ENCODE measurements at places on chromosomes 3 and 15. TPM values are rescaled to one million over a fixed set of nuclear protein-coding genes. Genes with fewer than 3 reads are reported as not detected.

DNA sequence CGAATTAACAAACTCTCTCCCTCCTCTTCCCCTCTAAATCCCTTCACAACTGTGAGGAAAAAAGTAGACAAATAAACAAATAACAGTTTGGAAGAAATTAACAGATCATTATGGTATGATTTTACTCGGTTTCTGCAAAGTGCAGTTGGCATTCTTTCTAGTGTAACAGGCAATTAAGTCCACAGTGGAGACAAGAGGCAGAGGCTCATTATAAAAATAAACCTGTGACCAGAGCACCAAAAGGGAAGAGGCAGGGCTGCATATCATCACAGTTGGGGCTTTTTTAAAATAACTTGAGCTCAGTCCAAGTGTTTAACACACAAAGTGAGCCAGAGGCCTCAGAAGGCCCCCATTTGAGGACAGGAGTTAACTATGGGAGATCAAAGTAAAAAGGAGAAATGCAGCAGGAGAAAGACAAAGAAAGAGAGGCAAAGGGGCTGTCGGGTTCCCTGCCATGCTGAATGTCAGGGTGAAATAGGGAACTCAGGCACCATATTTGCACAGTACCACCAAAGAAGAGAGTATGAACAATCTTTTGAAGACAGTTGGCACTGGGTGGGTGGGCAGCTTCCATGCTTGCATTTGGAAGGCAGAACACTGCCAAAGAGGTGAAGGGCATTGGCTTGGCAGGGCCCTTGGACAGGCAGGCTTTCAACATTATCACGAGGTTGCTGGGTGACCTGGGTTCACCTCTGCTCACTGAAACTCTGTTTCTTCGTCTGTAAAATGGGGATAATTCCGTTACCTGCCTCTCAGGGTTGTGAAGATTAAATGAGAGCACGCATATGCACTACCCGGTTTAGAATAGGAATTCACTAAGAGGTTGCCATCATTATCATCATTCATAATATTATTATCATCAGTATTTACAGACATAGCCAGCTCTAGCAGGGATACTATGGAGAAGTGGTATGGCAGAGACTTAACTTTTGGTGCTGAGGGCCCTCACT is 134.5 kb downstream of the MEX3B start:
- DNase-seq = no peak

DNA sequence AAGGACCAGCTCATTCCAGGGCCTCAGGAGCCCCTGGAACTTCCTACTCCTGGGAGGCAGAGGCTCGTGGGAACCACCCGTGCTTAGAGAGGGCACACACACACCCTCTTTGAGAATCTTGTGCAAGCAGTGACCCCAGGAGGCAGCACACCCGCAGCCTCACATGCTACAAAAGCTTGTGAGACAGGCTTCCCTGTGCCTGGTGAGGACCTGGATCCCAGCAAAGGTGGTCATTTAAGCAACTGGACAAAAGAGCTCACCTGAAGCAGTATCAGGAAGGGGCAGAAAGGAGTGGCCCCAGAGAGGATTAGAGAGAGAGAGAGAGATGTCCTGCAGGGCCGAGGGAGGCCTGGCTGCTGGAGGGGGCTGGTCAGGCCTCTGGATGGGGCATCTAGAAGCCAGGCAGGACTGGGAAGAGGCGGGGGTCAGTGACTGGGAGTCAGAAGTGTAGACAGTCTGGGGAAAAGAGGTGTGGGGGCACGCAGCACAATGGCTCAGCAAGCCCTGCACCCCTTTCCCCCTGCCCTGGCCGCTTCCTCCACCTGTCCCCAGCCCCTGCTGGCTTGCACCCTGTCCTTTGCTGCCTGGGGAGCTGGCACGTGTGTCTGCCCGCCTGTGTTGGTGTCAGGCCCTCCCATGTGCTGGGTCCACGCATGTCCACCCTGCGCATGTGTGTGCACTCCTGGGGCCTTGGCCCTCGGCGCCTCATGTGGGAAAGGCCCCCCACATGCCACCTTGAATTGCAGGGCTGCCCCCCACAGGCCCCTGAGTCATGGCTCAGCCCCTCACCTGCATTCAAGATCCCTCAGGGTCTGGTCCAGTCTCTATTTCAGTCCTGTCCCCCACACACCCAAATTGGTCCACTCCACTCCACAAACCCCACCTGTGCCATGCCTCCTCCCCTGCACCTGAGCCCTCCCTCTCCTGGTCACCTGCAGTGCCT is 36.9 kb downstream of the TSPAN3 start:
- no peak for DNase-seq

GRCh38 chr3:111392894-111393398 is 149.1 kb upstream of the CD96 start:
- no peak for DNase-seq

Gene IL1RAP
- total RNA-seq = 6.2 TPM

DNA sequence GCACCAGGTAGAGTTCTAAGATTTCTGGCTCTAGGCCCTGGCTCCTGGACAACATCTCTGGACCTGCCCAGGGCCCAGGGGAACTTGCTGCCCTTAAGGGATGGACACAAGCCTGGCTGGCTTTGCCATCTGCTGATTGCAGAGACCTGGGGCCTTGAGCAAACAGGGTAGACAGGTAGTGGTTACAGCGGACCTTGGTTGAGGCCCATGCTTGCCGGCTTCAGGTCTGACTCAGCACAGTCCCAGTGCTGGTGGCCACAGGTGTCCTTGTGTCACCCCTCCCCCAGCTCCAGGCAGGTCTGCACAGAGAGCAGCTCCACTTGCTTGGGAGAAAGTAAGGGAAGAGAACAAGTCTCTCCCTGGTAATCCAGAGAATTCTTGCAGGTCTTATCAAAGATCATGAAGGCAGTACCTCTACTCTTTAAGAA is 15.9 kb upstream of the ACTL6A start:
- peak; percentile 89 for DNase-seq

- DNase-seq = no peak
Observed at GRCh38 chr15:29774900-29775299, 47.4 kb downstream of the TJP1 start.

Gene SAMMSON
- not detected for total RNA-seq

Gene ZNF860
- 4.7 TPM for total RNA-seq

DNA sequence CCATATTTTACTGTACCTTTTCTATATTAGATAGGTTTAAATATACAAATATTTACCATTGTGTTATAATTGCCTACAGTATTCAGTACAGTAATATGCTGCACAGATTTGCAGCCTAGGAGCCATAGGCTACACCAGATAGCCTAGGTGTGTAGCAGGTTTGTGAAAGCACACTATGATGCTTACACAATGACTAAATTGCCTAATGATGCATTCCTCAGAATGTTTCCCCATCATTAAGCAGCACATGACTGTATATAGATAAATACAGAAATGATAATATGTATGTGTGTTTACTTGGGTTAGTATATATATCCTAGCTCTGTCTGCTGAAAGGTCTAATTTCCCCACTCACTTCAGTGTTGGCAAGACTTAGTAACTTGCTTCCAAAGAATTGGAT is 65.8 kb downstream of the MYL3 start:
- DNase-seq = no peak

Gene MNS1
- 2.6 TPM for total RNA-seq

Gene PHC3
- total RNA-seq = 29.8 TPM

GRCh38 chr3:128281461-128282367 is 128.4 kb downstream of the EEFSEC start:
- DNase-seq = no peak

DNA sequence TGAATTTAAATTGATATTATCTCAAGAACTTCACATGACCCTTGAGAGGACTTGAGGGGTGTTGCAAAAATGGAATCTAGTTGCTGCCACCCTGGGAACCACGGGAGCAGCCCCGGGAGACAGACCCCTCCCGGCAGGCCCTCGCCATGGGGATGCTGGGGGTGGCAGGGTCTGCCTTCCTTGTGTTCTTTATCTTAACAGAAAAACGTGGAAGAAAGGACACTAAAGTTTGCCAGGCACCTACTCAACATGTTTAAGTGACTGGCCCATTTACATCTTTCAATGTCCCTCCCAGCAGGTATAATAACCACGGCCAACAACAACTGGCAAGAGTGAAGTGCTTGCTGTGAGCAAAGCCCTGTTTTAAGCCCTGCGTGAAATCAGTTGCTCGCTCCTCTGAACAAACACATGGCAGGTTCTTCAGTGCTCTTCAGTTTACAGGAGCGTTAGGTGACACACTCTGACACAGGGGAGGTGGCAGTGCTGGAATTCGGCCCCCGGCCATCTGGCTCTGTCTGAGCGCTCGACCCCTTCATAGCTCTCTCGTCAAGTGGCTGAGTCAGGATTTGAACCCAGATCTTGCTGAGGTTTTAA is 112.5 kb downstream of the ASB7 start:
- no peak for DNase-seq

DNA sequence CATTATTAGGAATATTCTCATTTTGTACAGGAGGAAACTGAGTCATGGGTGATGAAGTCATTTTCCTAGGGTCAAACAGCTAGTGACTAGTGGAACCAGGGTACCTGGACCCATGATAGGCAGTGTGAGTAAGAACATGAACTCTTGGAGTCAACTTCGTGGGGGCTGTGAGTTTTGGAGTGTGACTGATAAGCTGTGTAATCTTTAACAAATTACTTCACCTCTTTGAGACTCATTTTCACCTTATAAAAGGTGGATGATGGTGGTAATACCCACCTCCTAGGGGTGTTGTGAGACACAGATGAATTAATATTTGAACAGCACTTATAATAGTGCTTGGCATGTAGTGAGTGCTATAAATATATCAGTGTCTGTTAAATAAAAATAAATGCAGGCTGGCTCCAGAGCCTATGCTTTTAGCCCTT is 9.1 kb downstream of the SEMA6D start:
- no peak for DNase-seq

GRCh38 chr3:196555295-196555694 is 13.1 kb downstream of the WDR53 start:
- DNase-seq = no peak

GRCh38 chr3:149145356-149145755 is 15.9 kb downstream of the HPS3 start:
- no peak for DNase-seq

GRCh38 chr3:27354588-27355203 is 14.5 kb downstream of the NEK10 start:
- DNase-seq = no peak

- no peak for DNase-seq
Observed at GRCh38 chr3:10432156-10432845, 73.1 kb downstream of the ATP2B2 start.

DNA sequence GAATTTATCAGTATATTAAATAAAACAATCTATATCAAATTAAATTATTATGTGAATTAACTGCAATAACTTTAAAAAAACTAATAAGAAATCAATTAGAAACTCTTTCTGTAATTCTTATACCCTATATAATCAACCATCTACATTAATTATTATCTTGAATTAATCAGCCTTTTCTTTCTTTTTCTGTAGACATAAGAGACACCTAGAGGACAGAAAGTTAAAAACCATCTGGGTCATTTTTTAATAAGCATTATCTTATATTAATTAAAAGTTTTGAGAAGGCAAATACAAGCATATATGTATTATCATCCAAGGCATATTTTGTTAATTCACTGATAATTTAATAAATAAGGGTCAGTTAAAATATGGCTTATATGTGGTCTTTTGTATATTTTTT is 24.2 kb upstream of the SLC25A26 start:
- DNase-seq = no peak

- DNase-seq = no peak
Observed at GRCh38 chr15:29089731-29090616, 179.6 kb downstream of the NSMCE3 start.

Gene ZNF80
- total RNA-seq = not detected
